ENCODE measurements at places on chromosomes 11 and 22.

DNA sequence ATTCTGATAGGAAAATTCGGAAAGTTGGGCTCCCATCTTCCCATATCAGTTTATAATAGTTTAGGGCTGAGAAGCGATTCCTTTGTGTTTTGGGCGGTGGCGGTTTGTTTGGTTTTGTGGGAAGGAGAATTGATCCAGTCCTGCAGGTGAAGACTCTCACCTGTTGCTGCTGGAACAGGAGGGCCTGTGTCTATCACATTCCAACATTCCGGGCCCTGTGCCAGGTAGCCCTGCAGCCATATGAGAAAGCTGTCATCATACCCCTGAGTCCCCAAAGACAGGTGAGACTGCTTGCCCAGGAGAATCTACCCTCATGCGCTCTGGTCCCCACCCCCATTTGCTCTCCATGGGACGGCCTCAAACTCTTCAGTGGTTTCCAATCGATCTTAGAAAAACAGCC, 62.1 kb downstream of the TRAF6 start:
- no peak for DNase-seq

DNA sequence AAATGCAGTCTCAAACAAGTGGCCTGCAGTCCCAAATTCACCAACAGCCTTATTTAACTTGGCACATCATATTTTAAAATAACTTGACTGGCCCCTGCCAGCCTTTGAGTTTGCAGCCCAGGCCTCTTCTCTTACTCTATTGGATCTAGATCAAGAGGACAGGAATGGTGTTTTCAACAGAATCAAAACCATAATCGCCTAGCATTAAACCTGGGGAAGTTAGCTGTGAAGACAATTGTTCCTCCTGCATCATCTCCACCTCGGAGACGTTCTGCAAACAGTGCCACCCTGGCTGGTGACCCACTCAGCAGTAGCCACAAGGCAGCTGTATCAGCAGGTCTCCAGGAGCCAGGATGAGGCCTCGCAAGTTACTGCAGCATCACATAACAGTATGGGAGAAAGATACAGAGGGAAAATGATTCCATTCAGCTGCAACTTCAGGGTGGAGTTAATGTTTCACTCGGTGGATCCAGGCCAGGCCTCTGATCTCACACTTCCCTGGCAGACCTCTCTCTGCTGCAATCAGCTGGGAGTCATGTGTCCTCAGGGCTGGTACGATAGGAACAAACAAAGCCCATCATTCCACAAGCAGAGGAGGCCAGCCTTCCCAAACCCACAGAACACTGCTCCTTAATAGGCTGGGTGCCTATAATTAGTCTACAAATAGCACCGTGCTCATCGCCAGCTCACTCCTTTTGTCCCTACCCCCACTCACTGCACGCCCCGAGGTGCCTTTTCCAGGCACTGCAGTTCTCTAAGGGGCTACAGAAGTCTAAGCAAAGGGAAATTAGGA, 18.6 kb upstream of the SCN2B start:
- peak; percentile 14 for DNase-seq

- DNase-seq: peak; percentile 52
These were observed at the start of gene TTC12 for GRCh38 chr11:113314389-113315301. Gene TTC12, plus strand, starts transcription at chr11:113314583. Its CDS starts 1,675 bp downstream, at chr11:113316258.

GRCh38 chr11:112822478-112823274, 138.5 kb upstream of the NCAM1 start:
- no peak for DNase-seq

DNA sequence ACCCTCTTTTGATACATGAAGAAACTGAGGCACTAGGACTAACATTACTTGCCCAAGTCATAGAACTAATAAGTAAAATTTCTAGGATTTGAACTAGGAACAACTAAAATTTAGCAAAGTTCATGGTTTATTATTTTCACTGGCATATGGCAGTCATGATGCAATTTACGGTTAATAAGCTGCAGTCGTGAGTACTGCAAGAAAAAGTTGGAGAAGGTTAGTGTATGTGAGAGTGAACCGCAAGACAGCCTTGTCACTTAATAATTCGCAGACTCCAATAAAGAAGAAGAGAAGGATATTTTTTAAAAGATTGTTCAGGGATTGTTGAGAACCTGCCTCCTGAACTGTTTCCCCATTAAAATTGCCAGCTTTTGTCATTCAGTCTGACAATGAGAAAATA, 663.4 kb upstream of the TENM4 start:
- no peak for DNase-seq

DNA sequence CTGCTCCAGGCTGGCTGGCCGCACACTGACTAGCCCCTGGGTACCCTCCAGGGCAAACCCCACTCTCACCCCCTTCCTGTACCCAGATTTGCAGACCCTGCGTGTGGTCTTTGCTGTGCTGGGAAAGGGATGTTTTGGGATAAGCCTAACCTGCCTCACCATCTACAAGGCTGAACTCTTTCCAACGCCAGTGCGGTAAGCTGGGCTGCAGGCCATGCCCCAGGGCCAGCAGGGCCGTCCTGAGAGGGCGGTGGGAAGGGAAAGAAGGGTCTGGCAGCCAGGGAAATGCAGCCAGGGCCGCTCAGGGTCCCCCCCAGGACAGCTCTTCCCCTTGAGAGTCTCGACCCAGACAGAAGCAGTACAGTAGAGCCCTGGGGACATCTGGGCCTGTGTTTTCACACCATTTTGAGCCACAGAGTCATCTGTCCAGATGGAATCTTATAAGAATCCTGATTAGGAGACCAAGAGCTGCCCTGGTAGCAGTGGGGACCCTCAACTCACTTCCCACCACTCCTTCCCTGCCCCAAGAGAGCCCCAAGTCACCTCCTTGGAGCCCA, 22.4 kb upstream of the SLC22A12 start:
- DNase-seq: no peak

DNA sequence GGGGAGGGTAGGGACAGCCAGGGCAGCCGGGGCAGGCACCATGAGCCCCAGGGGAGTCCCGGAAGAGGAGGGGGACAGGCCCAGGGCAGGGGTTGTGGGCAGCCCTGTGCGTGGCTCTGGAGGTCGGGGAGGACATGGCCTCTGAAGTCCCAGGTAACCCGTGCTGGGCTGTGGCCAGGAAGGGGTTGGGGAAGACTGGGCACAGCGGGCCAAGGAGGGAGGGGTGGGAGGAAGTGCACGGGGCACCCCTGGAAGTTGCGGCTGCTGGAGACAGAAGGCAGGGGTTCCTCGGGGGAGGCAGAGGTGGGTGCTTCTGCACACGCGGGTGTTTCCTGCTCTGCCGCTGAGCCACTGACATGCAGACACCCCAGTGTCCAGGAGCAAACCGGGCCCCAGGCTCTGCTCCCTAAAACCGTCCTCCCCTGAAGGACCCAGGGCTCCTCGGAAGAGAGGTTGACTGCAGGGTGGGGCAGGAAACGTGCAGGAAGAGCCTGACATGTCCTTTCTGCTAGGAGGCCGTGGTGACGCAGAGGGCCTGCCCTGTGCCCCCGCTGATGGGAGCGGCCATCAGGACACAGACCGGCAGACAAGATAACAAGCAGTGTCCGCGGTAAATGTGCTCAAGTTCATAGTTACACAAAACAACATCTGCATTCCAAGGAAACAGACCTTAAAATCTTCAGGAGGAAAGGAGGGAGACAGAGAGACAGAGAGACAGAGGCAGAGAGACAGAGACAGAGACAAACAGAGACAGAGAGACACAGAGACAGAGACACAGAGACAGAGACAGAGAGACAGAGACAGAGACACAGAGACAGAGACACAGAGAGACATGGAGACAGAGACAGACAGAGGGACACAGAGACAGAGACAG, 5.7 kb downstream of the TNNI2 start:
- no peak for DNase-seq

DNA sequence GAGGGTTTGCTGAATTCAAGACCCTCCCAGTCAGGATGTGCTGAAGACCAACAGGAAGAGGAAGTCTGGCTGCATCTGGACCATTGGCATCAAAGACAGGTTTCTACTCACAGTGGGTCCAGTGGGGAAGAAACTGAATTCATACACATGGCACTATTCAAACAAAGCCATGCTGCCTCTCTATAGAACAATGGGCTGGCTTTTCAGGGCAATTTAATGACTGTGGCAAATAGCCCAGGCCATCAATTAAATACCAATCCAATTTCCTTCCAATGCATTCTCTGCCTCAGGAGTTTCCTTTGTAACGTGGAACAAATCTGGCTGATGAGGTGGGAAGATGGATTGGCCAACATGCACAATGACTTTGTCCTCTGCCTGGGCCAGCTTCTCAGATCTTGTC, 98.6 kb downstream of the SEZ6L start:
- DNase-seq: no peak

GRCh38 chr11:117489999-117490679, 162.5 kb downstream of the CEP164 start:
- no peak for DNase-seq

GRCh38 chr11:108559340-108559739, 34.2 kb downstream of the EXPH5 start:
- DNase-seq: peak; percentile 66

DNA sequence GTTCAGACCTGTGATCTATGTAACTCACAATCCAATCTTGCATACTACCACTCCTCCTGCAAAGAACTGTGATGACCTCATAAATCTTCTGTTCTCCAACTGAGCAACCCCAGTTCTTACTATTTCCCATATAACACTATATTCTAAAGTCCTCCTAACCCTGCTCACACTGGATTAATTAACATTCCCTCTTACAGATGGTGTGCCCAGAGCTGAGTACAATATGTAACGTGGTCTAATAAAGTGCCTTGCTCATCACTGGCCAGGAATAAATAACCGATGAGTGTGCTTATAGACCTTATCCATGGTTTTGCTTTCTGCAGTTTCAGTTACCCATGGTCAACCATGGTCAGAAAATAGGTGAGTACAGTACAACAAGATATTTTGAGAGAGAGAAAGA, 28.6 kb downstream of the PRCP start:
- no peak for DNase-seq

DNA sequence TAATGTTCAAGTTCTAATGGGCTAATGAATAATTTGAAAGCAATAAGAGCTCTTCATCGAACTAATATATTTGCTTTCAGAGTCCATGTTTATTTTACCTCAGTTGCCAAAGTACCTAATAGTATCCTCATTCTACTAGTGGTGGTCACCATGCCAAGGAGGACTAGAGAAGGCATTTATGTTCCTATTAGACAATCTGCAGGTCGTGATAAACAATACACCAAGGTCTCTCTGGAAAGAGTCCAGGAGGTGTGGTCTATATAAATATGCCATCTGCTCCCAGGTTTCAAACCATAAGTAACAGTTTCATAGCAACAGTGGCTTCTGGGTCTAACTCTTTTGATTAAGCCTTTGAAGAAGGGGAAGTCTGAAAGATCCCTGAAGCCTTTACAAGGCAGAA, 42.9 kb downstream of the ARFGAP3 start:
- no peak for DNase-seq

DNA sequence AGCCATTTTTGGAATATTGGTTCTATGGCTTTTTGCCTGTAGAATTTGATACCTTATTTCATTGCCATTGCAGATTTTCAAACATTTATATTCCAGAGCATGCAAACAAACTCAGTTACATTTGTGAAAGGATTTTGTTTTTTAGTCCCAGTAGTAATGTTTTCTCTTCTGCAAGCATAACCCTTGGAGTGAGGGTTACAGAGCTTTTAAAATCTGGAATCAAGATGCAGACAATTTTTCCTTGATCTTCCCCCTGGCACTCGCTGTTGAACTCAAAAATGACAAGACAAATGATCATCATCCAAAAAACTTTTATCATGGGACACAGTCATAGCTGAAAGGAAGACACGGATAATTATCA, 20.8 kb downstream of the BBOX1 start:
- no peak for DNase-seq

GRCh38 chr11:77205467-77206263, 77.6 kb downstream of the MYO7A start:
- DNase-seq: no peak

DNA sequence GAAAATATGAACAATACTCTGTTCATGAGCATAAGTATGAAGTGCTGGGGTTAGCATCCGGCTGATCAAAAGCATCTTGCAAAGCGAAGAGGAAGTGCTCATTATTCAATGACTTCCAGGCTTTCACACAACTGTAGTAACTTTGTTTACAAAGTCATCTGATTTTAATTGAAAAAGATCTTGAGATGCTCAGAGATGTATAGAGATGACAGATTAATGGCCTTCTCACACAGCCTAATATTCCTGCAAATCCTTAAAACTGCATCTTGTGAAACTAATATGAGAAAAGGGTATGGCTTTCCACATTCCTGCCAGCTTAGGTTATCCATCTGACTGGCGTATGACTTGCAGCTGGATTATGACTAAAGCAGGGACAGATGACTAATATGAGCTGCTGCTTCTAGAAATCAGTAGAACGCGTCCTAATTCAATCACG, 125.4 kb downstream of the CASP12 start:
- DNase-seq: peak; percentile 79

- DNase-seq: no peak
These were observed 220.1 kb upstream of the SORL1-AS1 start for GRCh38 chr11:121672630-121673487.

- no peak for DNase-seq
These were observed 637.0 kb downstream of the DLG2 start for GRCh38 chr11:84990141-84990540.

DNA sequence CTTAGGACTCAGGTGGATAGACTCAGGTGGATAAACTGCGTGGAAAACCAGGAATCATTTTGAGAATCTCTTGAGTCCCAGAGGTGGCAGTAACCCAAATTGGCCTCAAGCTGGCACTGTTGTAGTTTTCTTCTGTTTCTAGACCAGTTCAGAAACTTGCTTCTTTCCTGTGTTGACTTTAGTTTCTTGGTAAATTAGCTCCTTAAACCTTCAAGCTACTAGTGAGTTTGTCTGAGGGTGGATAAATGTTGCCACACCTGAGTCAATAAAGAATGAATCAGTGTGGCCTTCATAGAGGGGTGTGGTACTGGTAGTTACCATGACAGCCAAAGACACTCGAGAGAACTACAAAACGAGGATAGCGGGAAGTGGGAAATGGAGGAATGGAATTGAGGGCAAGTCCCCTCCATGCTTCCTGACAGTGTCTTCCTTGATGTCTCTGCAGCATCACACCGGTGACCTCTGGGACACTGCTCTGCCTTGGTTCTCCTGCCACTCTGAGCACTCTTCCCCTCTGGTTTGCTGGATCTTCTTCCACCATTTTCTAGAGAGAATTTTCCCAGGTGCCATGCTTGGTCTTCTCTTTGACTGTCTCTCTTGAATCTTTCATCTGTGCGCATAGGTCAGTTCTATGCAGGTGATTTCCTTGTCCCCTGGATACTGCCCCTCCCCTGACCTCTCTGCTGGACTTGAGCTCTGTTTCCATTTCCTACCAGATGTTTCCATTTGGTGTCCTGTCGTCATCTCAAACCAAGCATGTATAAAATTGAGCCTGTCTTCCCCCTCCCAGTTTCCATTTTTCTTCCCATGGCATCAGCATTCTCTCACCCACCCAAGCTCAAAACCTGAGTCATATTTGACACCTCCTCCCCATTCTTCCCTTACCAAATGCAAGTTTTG, 7.2 kb downstream of the POLD4 start:
- DNase-seq: no peak

All from BJ (cell line).